ENCODE measurements at places on chromosomes 3 and 15.

GRCh38 chr3:150074697-150075416 is 104.2 kb upstream of the PFN2 start:
- DNase-seq, result no peak

DNA sequence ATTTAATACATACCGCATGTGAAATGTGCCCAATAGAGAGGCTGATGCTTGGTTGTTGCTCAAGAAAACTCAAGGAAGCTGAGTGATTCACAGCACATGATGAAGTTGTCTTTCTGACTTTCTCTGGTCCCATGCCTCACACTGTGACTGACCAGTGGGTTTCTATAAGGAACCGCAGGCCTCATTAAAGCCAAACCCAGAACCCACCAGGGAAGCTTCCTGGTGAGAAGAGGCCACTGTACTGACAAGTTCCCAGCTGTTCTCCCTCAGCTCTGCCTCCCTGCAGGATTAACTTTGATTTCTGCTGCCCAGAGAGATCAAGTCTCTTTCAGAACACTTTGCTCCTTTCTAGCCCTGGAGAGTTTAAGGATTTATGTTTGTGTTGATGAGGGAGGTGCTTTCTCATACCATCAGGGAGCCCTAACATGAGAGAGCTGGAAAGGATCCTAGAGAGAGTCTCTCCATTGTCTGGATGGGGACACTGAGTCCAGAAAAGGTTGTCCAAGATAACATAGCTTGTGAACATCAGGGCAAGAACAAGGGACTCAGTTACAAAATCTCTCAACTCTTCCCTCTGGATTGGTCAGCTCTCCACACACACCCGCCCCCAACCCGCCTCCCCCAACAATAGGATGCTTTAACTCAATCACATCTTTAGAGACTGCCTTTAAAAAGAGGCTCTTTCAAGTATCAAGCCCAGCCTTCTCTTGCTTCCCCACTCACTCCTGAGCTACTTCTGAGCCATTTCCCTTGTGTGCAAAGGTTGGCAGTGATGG is 303.2 kb upstream of the TLE3 start:
- peak; percentile 7 for DNase-seq

DNA sequence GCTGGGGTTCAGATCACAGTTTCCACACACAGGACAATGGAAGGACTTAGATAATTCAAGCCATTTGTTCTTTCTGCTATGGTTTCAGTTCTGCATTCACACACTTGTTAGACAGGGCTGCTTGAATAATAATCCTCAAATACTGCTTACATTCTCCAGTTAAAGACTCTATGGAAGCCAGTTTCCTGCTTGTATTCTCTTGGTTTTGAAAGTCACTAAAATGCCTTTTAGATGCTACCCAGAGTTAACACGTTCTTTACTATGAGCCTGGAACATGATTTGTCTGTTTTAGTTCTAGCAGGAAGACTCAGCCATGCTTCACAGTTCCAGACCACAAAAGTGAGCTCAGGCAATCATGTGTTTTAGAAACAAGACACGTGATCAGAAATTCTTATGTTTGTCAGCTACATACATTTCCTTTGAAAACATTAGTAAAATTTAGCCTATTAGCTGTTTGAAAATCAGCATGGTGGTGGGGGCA is 152.4 kb downstream of the LEKR1 start:
- no peak for DNase-seq

GRCh38 chr15:81279621-81280485 is 44.1 kb downstream of the STARD5 start:
- no peak for DNase-seq

DNA sequence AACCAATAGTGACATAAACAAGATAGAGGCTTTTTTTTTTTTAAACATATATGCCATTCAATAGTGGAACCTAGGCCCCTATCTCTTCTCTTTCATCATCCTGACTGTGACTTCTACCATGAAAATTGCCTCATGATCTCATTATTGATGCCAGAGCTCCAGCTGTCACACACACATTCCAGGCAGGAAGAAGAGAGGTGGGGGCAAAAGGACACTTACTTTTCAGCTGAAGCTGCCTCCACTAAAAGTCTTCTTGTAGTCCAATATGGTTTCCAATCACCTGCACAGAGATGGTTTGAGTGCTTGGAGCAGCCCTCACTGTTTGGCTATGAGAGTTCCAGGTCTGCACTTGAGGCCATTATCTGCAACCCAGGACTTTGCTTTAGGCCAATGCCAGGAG is 45.0 kb downstream of the CLEC3B start:
- DNase-seq, result no peak

DNA sequence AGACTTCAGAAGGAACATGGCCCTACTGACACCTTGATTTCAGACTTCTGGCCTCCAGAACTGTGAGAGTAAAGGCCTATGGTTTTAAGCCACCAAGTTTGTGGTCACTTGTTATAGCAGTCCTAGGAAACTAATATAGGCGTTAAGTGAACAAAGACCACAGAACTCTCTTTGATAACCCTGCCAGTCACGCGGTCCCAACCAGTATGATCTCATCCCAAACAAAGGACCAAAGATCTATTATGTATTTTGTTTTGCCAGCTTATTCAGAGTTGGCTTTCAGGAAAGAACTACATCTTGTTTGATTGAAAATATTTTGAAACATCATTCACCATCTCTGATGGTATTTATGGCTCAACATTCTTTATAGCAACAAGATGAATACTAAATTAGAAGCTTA is 294.4 kb upstream of the SLCO3A1 start:
- no peak for DNase-seq

GRCh38 chr15:52415628-52416027 is 113.1 kb downstream of the MYO5A start:
- DNase-seq, result no peak

GRCh38 chr3:186454881-186455703 is 89.1 kb downstream of the CRYGS start:
- no peak for DNase-seq

GRCh38 chr3:121855555-121855954 is 20.5 kb downstream of the EAF2 start:
- no peak for DNase-seq

DNA sequence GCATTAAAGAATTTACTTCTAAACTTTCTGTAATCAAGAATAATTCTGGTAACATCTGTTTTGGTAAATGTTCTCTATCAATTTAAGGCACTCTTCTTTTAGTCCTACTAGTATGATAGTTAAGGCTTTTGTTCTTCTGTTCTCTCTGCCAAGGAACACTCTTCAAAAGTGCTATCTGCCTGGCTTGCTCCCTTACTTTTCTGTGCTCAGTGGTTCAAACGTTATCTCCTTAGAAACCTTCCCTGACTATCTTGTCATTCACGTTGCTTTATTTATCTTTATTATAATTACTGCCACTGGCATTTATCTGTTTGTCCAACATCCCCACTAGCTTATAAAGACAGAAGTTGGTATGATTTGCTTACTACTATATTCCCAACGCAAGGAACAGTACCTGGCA is 59.2 kb downstream of the RFX7 start:
- no peak for DNase-seq

- DNase-seq, result peak; percentile 47
Measured at GRCh38 chr3:131502530-131503319, at the start of gene MRPL3. MRPL3 (minus strand) TSS chr3:131502971; CDS start chr3:131502821, 150 bp downstream.

- no peak for DNase-seq
Measured at GRCh38 chr3:54862526-54862925, 65.3 kb downstream of the LRTM1 start.

DNA sequence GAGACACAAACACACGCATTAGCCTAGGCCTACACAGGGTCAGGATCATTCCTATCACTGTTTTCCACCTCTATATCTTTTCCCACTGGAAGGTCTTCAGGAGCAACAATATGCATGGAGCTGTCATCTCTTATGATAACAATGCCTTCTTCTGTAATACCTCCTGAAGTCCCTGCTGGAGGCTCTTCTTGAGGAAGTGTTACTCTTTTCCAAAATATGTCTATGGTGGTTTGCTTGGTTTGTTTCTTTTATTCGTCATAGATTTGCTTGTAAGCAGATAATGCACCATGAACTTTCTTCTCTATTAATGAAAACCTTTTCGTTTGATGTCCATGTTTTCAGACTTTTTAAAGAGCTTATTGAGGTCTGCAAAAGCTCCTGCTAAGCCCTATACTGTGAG is 109.3 kb downstream of the GMPS start:
- no peak for DNase-seq

- DNase-seq, result peak; percentile 25
Measured at GRCh38 chr3:129855832-129856419, 37.6 kb downstream of the TMCC1 start.

- no peak for DNase-seq
Measured at GRCh38 chr3:196227629-196228493, 11.5 kb downstream of the SLC51A start.

DNA sequence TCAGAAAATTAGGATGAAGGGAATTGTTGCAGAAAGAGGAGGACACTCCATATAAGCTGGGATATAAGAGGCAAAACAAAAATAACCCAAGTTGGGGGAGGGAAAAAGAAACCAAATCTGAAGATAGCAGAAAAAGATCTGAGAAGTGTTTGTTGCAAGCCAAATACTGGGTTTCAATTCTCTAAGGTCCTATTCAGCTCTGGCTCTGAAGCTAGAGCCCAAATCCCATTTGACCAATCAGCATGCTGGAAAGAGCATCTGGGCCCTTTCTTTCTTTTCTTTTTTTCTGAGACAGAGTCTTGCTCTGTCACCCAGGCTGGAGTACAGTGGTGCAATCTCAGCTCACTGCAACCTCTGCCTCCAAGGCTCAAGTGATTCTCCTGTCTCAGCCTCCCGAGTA is 17.3 kb downstream of the IGDCC3 start:
- DNase-seq, result no peak

DNA sequence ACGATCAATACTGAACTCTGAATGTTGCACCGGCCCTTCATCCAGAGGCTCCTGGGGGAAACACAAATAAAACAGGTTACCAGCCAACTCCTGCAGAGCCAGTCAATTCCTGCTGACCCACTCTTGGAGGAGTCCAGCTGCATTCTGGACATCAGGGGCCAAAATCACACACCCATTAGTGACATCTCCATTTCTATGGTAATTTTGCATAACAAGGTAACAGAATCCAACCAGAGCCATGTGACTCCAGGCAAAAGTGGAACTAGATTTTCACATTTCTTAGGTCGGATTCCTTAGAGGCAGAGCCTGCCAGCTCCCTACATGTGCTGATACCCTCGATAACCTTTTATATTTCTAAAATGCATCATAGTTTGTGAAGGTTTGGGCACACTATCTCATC is 119.2 kb upstream of the CTNNB1 start:
- DNase-seq, result no peak

- DNase-seq, result peak; percentile 35
Measured at GRCh38 chr15:39834256-39834655, 51.6 kb upstream of the FSIP1 start.

GRCh38 chr15:34613301-34613700 is 29.9 kb upstream of the GOLGA8B start:
- no peak for DNase-seq

DNA sequence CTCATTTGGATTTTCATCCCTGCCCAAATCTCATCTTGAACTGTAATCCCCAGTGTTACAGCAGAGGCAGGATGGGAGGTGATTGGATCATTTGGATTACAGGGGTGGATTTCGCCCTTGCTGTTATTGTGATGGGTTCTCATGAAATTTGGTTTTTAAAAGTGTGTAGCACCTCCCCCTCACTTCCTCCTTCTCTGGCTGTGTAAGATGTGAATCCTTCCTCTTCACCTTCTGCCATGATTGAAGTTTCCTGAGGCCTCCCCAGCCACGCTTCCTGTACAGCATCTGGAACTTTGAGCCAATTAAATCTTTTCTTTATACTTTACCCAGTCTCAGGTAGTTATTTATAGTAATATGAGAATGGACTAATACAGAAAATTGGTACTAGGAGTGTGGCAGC is 316.8 kb downstream of the PLCL2 start:
- no peak for DNase-seq

DNA sequence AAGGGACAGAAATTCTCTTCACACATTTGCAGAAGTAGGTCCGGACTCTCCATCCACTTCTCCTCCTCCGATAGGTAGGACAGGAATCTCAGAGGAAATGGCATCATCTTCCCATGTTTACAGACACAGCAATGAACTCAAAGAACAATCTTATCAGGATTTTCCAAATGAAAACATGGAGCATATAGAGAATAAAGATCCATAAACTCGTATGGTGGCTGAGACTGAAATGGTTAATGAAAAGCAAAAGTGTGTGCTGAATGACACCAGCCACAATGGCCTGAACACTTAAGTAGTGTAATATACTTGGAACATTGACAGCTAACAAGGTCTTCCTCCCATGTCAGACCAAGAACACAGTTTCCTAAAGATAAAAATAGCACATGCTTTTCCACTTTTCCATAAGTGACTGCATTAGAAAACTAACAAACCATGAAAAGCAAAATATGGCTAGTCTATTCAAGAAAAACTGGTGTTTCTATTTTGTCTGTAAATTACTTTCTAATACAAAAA is 5.8 kb downstream of the CCRL2 start:
- no peak for DNase-seq

- DNase-seq, result no peak
Measured at GRCh38 chr15:70748281-70748747, 15.0 kb downstream of the UACA start.

DNA sequence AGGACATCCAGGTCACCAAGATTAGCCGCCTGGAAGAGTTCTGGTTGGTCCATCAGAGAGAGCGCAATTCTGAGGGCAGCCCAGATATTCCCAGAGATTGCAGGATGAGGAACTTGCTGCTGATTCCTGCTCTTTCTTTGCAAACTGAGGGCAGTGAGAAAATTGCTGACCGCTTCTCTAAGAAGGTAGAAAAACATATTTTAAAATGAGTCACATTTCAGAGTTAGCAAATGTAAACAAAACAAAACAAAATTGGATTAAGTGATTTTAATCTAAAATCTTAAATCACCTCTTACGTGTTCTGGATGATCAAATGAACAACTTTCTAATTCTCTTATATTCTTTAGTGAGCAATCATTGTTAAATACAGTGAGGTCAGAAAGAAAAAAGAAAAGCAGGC is 149.0 kb downstream of the USP13 start:
- no peak for DNase-seq

DNA sequence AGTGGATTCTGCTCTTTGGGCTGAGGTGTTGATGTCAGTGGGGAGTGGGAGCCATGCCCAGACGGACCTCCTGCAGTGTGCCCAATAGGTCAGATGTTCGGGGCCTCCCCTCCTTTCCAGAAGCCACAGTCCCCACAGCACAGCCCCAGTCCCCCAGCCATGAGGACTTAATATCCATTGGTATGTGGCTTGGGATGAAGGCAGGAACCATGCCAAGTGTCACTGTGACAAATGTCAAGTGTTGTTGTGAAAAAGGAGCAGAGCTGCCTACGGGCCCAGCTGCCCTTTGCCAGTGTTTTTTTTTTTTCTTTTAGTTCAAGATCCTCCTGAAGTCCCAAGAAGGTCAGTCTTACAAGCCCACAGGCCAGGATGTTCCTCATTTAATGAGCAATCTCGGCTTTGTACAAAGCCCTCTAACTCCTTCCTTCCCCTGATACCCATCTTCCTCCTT is 12.2 kb downstream of the SEMA3G start:
- DNase-seq, result no peak

DNA sequence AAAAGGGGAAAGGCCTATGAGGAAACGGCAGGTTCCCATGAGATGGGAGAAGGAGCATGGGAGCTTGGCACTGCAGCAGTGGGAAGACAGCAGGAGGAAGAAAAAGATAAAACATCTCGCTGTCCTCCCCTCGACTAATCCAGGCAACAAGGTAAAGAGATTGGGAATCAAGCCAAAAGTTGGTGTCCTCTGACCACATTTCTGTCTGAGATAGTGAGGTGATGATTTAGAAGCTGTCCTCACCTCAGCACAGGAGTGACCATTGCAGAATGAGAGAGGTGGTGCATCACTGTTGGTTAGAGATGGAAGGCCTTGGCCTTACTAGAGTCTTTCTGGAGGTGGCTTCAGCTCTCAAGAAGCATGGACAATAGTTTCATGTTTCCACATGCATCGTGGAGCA is 226.6 kb upstream of the CCDC54 start:
- no peak for DNase-seq

GRCh38 chr3:58025837-58026569 is 17.8 kb downstream of the FLNB start:
- no peak for DNase-seq

Measured in AG09309 (cell line).